Stimulated activated CD4-positive, alpha-beta T cell treated with anti-CD3 and anti-CD28 coated beads, Interleukin-1b, Interleukin-23, amount 100 ng/mL, for 1 hour (primary cell): ENCODE measurements at places on chromosomes 2 and 18.

DNA sequence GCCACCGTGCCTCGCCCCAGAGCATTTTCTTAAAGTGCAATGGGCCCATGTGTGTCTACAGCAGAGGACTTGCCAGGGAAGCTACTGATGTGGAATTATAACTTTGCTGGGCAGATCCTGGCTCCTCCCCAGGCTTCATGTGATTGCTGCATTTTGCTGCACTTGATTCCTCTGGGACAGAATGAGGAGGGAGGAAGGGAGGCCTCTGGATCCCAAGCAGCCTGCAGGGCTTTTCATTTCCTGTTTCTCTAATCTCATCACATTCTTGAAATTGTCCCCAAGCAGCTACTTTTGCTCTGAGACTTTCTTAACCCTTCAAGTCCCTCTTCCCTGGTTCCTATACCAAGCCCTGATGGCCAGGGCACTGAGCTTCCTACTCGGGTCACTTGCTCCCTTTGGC lies 134.4 kb upstream of the SEC11C start:
- no peak for DNase-seq

GRCh38 chr18:24198461-24198860 lies 59.6 kb downstream of the CABYR start:
- DNase-seq: no peak

DNA sequence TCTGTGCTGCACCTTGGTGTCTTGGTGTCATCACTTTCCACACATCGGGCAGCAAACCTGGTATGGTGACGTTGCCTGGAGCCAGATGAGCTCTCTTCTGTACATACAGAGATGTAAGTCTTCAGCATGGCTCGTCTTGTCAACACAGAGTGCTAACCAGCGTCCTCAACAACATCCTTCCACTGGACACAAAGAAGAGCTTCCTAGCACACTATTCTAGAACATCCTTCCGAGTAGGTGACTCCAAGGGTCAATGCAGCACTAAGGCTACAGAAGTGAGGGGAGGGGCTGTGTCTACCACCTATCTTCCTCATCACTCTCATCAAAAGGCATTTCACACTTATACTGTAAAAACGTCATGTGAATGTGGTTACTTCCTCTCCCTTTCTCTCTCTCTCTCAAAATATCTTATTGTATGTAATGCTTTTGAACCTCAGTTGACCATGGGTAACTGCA lies 108.1 kb upstream of the SLC1A4 start:
- no peak for DNase-seq

DNA sequence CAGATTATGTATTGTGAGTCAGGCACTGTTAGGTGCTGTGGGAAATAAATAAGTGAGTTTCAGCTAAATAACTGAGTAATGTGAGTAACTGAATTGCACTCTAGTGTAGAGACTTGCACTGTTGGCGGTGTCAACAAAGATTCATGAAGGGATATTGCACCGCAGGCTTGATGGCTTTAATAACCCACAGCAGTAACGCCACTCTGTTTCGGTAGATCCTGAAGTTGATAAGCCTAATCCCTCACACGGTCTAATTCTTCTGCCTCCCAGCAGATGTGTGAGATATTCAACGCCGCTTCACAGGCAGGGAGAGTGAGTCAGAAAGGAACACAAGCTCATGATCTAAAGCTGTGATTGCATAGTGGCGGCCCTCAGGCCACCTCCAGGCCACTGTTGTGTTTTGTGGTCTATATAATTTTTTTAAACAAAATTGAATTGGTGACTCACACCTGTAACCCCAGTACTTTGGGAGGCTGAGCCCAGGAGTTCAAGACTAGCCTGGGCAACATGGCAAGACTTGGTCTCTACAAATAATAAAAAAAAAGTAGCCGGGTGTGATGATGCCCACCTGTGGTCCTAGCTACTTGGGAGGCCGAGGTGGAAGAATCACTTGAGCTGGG lies 94.3 kb downstream of the LIPG start:
- DNase-seq: no peak

DNA sequence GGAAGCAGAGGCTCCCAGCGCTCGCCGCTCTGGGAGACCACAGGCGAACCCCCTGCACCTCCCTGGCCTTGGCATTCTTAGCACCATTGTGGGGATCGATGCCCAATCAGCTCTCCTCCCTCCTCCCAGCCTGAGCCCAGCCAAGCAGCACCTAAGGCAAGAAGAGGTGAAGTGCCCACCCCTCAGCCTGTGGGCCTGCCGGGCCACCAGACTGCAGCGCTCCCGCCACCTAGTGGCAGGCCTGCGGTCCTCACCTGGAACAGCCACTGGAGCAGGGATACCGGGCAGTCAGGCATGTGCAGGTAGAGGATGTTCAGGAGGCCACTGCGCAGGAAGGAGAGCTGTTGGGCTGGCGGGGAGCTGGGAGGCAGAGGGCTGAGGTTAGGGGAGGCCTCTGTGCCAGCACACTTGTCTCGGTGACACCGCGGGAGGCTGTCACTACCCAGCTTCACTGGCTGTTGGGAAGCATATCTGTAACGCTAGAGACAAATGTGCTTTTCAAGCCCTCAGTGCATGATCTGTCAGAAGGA lies 35.2 kb downstream of the FAM178B start:
- DNase-seq: peak; percentile 53

DNA sequence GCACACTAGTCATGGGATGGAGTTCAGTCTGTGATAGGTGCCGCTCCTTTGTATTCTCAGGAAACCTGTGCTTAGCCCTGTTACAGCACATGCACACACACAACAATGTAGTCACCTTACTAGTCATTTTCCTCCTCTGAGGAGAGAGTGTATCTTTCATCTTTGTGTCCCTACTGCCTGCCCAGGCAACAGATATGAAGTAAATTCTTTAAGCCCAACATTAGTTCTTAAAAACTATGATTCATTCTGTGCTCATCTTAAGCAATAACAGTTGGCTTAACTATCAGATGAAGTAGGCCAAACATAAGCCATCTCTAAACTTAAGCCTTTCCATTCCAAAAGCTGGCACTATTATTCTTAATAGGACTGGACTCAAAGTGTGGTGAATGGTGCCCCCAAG lies 186.5 kb downstream of the LNPK start:
- DNase-seq: no peak

DNA sequence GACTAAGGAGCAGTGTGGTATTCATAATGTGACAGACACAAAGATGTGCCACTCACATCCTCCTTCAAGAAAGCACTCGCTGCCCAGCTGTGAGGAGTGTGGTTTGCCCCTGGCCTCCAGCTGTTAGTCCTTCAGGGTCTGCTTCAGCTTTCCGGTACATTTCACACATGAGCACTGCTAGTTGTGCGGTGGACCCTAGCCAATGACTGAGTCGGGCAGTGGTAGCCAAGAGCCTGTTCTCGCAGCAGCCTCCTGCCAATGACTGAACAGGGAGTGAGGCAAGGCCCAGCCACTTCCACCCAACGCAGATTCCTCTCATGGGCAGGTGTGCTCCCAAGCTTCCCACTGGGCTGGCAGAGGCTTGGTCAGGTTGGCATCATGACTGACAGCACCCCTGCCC lies 254.3 kb downstream of the RBM43 start:
- no peak for DNase-seq

- no peak for DNase-seq
These were observed 681.0 kb upstream of the LRRTM4 start for GRCh38 chr2:78202986-78203670.

GRCh38 chr2:71536226-71536671 lies 82.9 kb downstream of the DYSF start:
- no peak for DNase-seq

- no peak for DNase-seq
These were observed 94.9 kb downstream of the TWIST2 start for GRCh38 chr2:238942726-238943300.

- DNase-seq: no peak
These were observed 1049.3 kb upstream of the CDH2 start for GRCh38 chr18:29226213-29226612.

DNA sequence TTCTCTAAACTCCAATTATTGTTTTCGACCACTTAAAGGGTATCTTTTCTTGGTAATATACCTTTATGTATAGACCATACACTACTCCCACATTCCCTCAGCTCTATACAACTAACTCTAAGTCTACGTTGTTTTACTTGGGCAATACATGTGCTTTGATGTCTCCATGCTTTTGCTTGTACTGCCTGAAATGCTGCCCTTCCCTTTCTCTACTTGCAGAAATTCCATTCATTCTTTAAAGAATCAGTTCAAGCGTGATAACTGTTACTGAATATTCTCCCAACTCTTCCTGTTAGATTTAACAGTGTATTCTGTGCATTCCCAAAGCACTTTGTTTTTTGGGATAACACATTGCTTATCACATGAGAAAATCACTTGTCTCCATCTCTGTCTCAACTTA lies 157.0 kb upstream of the AQP4 start:
- DNase-seq: no peak

DNA sequence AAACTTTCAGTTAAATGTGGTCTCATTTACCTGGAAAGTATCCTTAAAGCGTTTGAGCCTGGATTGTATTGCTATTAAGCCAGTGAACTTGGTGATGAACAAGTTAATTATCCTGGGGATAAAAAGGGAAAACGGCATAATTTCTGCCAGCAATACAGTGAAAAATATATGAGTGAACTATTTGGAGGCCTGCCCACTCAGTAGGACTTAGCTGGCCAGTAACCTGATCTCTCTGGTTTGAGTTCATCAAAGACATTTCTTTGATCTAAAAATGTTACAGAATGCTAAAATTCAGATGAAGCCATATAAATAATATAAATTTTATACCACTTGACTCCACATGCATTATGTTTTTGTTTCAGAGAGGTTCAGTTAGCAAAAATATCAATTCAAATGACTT lies 241.1 kb upstream of the VWC2L start:
- no peak for DNase-seq

GRCh38 chr2:30197570-30198192 lies 33.7 kb upstream of the LBH start:
- DNase-seq: no peak
